ENCODE measurements at places on chromosomes 13 and 19.

DNA sequence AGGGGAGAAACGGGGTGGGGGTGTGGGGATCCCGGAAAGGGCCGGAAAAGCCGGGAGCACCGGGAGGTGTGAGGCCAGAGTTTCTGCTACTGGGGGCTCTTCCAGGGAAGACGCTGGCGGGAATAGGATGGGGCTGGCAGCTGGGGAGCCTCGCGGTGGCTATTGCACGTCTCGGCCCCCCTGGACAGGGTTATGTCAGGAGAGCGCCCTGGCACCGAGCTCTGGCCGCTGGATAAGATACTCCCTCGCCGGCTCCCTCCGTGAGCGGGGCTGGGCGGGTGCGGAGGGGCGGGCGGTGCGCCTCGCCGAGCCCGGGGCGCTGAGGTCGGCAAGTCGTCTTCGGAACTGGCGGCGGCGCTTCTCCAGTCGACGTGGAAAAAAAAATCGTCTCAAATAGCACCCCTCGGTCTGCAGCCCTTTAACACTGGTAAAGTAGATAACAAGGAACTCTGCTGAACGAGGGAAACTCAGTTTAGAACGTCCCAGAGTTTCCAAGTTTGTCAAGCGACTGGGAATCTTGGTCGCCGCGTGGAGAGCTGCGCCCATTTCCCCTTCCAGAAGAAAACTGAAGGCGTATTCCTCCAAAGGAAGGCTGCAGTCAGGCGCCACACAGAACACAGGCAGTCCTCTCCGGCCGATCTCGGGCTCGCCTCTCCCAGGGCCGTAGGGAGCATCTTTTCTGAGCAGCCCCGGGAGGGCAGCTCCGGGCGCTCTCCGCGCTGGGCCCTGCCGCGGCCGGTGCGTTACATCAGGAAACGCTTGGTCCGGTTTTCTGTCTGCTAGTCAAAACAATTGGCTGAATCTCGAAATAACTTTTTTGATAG, 115.1 kb downstream of the KCNRG start:
- DNase-seq = peak; percentile 42

GRCh38 chr13:101584331-101584730, 131.9 kb downstream of the ITGBL1 start:
- DNase-seq = no peak

DNA sequence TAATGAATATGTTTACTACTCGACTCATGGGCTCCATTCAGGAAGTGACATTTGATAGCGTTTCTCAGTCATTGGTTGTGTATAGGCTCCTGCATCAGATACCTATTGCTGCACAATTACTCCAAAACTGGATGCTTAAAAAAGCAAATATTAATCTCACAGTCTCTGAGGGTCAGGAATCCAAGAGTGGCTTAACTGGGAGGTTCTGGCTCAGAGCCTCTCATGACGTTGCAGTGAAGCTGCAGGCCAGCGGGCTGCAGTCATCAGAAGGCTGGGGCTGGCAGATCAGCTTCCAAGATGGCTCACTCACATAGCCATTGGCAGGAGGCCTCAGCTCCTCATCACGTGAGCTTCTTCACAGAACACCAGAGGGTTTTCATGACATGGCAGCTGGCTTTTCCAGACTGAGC, 525.1 kb upstream of the NBEA start:
- DNase-seq = no peak

GRCh38 chr19:2462635-2463421, 6.1 kb upstream of the LMNB2 start:
- DNase-seq = peak; percentile 95

DNA sequence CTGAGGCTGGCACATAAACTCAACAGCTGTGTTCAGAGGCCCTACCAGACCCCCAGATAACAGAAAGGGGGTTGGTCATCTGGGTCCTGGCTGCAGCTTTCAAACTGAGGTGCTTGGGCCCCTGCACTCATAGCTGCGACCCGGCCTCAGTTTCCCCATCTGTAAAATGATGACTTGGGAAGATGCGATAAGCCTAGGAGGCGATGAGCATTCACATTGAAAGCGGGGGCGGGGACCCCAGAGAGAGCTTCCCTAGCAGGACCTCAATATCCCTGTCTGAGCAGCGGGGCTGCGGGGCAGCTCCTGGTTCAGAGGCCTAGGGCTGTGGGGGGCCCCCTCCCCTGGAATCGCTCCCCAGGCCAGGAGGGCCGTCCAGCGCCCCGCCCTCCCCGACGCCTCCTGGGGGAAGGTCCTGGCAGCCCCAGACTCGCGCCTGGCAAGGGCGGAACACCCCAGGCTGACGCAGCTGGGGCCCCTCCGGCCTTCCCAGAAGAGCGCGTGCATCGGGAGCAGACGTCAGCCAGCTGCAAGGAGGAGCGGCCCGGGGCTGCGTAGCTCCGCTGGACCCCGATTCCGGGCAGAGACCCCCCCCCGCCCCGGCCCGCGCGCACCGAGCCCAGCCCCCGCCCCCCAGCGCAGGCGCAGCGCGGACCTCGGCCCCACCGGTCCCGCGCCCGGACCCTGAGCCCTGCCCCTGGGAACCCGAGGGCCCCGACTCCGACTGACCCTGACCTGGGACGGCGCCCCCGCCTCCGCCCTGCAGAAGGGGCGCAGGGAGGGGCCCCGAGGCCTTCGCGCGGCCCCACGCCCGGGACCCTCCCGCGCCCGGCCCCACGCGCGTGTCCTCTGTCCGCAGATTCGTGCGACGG, 3.5 kb downstream of the FSTL3 start:
- peak; percentile 93 for DNase-seq

- DNase-seq = no peak
These were observed 53.3 kb upstream of the SOX1 start for GRCh38 chr13:112013665-112014064.

GRCh38 chr19:46587861-46588260, 13.3 kb upstream of the CALM3 start:
- no peak for DNase-seq

- DNase-seq = peak; percentile 62
These were observed 6.4 kb upstream of the NFIC start for GRCh38 chr19:3359919-3360420.

DNA sequence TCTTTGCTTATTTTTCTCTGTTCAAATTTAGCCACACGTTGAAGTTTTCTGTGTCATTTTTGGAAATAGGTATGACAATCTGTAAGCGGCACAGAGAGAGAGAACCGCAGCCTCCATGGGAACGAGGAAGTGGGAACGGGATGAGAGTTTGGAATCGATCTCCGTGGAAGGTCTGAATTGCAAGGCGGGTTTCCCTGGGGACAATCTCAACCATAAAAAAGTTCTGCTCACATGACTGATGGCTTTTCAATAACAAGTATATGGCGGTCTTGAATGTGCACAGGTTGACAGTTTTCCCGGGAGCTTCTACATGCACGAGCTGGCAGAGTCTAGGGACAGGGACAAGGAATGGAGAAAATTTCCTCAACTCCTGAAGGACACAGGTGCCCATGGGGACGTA, 90.9 kb downstream of the INSR start:
- no peak for DNase-seq

GRCh38 chr13:26872525-26873385, 112.2 kb upstream of the GPR12 start:
- peak; percentile 77 for DNase-seq

DNA sequence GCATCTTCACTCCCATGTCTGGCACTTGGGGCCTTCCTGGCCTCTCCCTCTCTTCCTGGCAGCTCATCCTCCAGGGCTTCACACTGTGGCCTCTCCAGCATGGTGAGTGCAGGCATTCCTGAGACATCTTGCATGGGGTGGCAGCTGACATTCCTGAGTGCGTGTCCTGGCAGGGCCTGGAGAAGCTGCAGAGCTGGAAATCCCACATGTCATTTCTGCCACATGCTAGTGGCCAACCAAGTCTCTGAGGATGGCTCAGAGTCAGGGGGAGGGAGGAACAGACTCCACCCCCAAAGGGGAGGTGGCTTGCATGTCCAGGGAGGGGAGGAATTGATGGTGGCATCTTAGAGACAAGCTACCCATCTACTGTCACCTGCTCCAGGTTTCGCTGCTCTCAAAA, 41.6 kb upstream of the AMER2 start:
- no peak for DNase-seq

GRCh38 chr13:113792886-113793717, 34.1 kb downstream of the TMEM255B start:
- DNase-seq = no peak

GRCh38 chr19:41801792-41802211, 5.4 kb downstream of the CEACAM3 start:
- DNase-seq = no peak

DNA sequence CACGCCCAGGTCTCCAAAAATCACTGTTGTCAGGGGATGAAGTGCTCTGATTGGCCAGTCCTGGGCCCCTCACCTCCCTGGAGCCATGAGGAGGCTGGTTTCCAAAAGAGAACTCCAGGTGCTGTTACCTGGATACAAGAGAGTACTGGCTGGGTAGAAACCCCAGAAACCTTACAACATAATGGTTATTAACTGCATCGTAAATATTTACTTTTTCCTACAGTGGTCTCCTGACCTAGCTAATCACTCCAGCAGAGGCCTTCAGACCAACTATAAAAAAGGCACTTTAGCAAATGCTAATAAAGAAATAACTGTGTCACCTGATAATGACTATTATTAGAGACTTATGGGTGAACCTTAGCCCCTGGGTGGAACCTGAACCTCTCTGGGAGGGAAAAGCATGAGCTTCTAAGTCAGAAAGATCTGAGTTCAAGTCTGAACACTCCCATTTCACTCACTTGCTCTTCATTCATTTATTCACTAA, 1.5 kb upstream of the IGSF23 start:
- DNase-seq = peak; percentile 64

DNA sequence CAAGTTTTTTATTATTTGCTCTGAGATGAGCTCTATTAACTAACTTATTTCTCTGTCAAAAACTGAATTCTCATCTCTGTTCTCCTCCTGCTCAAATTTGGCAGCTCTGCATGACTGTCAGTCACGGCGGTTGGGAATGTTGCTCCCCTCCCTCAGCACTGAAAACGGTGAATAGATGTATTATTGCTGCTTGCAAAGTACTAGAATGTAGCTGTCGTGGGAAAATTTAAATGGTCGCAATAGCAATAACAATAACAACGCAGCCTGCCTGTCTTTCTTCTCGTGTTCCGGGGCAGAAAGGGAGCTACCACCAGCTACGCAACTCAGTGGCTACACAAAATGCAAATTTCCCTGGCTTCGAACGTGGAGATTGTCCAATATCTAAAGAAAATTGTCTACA, 125.6 kb upstream of the FRY start:
- no peak for DNase-seq

GRCh38 chr19:16654627-16655026, 5.3 kb downstream of the SMIM7 start:
- DNase-seq = no peak

- DNase-seq = no peak
These were observed 868.9 kb upstream of the SLC10A2 start for GRCh38 chr13:103935117-103935516.

DNA sequence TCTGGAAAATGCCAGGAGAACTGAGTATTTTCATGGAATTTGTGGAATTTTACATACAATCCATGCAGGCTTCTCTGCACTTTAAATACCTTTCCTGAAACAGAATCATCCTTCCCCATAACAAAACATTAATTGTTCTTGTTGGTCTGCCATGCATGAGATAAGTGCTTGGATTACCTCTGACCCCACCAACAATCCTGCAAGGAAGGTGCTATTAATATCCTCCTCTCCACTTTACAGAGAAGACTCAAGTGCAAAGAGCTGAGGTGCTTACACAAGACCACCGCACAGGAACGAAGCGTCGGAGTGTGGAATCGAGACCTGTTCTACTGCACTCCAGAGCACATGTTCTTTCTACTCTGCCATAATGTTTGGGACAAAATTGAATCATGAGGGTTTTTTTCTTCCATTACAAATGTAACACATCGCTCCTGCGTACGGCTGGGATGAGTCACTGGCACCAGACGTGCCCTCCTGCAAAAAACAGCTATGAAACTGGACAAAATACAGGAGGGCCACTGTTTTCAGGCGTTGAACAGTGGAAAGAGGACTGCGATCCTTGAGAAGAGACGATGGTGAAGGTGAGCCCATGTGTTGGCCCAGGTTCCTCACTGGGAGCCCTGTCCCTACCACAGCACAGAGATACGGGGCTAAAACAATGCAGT, 12.9 kb upstream of the LRRC4B start:
- no peak for DNase-seq

Measured in hepatocyte (in vitro differentiated cells).